ENCODE measurements at places on chromosomes 4 and X. TPM values are rescaled to one million over a fixed set of nuclear protein-coding genes. Genes with fewer than 3 reads are reported as not detected.

- DNase-seq = peak; percentile 63
These were observed 772 bp upstream of the WNK3 start for GRCh38 chrX:54358424-54359211.

- DNase-seq = no peak
These were observed 143.3 kb downstream of the BANK1 start for GRCh38 chr4:101933855-101934254.

- peak; percentile 62 for DNase-seq
These were observed 216.6 kb downstream of the PDGFC start for GRCh38 chr4:156754832-156755570.

DNA sequence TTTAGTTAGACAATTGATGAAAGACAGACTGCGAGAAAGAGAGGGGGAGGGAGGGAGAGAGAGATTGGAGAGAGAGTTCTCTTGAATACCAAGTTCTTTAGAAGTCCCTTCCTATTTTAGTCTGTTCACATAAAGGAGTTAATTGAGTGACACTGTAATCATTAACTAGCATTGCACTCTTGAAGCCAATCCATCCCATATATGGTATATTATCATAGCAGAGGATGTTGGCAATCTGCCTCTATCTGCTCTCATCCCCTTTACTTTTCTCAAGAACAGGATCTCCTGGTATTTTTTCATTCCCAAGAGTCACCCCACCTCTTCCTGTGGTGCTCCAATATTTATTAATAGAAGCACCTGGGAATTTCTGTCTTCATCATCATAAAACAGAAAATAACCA is 959.6 kb upstream of the NDST4 start:
- no peak for DNase-seq

GRCh38 chr4:78592088-78592783 is 40.7 kb downstream of the ANXA3 start:
- DNase-seq = no peak

- no peak for DNase-seq
These were observed 37.7 kb downstream of the GPR82 start for GRCh38 chrX:41761702-41762101.

GRCh38 chr4:136012220-136012619 is 1520.1 kb downstream of the PCDH18 start:
- DNase-seq = no peak

- peak; percentile 73 for DNase-seq
These were observed 55.7 kb upstream of the PPARGC1A start for GRCh38 chr4:23945451-23946017.

GRCh38 chrX:56817179-56817578 is 88.1 kb downstream of the NBDY start:
- DNase-seq = no peak

CLDN2 gene
- 2.0 TPM for total RNA-seq

GUCY1A1 gene
- total RNA-seq = 0.48 TPM

UGT2A1 gene
- total RNA-seq = not detected

CPZ gene
- 6.3 TPM for total RNA-seq
